ENCODE measurements at places on chromosomes 3 and 15.

- peak; percentile 57 for DNase-seq
Observed at GRCh38 chr15:58469432-58470353, 37.9 kb downstream of the LIPC start.

DNA sequence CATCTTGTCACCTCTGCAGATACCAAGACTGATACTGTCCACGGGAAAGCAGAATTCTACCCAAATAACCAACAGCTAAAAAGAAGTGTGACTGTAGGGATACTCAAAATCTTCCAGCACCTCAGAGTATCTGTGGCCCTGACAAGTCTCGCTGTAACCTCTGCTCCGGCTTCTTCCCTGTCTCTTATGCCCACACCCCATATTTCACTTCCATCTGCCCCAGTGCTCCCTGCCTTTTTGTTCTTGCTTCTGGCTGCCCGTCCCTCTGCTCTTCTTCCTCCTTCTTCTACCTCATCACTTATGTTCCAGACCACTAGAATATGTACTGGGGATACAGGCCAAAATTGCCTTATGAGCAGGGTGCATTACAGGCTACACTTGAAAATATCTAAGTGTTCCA, 45.4 kb downstream of the CRTAP start:
- peak; percentile 25 for DNase-seq

- DNase-seq, result no peak
Observed at GRCh38 chr15:86591994-86592735, 512.5 kb downstream of the AGBL1 start.

DNA sequence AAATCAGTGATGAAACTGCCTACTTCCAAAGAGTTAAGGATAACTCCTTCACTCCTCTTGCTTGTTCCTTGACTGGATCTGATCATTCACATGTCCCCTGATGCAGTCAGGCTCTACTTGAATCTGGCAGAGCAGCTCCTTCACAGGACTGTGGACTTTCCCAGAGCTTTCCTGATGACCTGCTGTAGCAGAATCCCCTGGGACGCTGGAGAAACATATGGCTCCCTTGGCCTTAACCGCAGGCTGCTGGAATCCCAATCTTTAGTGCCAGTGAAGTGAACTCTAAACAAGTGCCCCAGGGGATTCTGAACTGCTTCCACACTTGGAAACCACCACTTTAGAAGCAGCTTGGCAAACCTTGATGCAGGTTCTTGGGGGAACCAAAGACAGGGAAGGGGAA, 217.8 kb downstream of the CHST2 start:
- DNase-seq, result no peak

GRCh38 chr3:123590685-123591450, 6.0 kb upstream of the HACD2 start:
- DNase-seq, result no peak

- DNase-seq, result no peak
Observed at GRCh38 chr3:107596639-107597038, 73.9 kb downstream of the BBX start.

GRCh38 chr3:64828276-64828675, 140.5 kb upstream of the ADAMTS9 start:
- DNase-seq, result no peak

GRCh38 chr15:44075535-44075934, 119.5 kb downstream of the FRMD5 start:
- DNase-seq, result no peak

DNA sequence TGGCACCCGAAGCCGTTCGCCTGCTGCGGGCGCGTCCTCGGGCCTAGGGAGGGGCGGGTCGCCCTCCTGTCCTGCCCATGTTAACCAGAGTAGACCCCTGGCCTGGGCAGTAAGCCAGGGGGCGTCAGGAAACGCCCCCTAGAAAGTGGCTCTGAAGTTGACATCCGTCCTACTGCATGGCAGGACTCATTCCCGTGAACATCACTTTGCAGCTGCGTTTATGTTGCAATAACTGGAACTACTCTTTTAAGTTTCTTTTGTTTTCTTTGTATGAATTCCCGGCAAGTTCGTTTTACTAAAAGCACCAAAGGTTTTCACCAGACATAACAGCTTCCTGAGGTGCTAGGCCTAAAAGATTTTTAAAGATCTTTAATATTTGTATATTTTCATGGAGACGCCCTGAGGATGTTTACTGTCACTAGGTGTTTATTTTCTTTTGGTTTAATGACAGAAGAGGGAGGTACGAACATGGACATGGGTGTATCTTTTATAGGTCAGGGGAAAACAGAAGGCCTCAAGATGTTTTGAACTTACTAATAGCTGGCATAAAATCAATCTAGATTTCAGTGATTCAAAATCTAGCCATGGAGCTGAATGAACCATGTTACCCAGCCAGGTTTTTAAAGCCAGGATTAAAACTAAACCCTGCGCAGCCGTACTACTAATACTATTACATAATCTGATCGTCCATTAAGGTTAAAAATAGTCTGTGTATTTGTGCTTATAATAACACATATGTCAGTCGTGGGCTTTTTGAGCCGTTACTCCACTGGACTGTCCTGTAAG, 1.0 kb downstream of the C15orf61 start:
- peak; percentile 8 for DNase-seq

- DNase-seq, result no peak
Observed at GRCh38 chr3:10194328-10195071, 29.8 kb downstream of the IRAK2 start.

- DNase-seq, result no peak
Observed at GRCh38 chr15:48730506-48730905, 80.4 kb downstream of the CEP152 start.

DNA sequence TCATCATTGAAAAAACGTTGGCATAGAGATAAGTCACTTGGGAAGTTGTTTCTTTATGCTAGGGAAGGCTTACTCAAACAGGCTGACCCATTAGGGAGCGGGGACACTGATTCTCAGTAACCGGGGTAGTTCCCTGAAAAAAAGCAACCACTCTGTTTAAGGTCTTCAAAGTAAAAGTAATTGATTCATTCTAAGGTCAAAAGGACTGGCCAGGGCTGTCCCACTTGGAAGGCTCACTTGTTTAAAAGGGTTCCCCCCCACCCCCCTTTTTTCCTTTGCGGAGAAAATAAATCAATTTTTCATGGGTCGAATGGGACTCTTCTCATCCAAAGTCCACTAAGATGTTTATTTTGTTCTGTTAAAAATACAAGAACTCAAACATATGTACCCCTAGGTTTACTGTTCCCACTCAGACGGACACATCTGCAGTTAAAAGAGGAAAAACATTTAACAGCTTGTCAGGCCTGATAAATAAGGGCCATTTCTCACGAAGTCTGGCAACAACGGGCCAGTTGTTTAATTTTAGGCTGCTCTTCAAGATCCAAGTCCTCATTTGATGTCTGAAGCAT, 53.0 kb downstream of the ARHGEF3 start:
- no peak for DNase-seq

DNA sequence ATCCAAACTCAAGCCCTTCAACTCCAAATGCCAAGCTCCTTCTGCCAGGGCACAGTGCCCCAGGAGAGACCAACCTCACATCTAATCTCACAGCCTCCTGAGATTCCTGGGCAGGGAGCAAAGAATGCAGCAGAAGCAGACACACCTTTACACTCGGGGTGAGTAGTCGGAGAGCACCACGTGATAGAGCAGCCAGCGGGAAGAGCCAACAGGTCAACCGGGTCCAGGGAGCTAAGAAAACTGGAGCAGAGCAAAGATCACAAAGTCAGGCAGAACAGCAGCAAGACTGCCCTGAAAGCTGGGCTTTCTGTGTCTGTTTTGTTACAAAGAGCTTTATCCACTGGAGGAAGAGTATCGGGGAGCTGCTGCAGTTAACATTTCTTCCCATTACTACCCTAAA, 4.2 kb downstream of the B3GALNT1 start:
- no peak for DNase-seq

DNA sequence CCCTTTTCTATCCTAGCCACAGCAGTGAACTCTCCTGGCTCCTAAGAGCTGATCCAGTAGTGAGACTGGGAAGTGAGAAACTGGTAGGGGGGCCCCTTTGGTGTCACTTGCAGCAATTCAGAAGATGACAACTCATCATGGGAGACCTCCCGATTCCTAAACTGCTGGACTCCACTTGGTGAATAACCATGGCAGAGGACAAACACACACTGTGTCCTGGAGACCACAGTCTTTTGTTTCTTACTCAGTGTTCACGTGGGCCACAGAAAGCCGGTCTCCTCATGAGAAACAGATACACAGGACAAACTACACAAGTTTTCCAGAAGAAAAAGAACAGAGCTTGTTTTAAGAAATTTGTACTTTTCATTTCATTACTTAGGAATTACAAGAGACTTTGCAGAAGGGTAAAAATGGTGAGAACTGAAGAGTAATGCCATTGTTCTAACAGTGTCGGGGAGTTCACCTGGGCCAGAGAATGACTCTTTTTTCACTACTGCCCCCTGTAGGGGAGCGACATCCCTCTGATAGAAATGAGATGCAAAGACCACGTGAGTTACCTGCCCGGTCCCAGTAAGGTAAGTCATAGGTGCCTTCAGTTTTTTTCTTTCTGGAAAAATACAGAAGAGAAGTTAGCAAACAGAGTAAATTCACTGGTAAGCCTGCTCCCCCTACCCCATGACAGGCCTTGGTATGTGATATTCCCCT, 38.1 kb downstream of the ST3GAL6 start:
- no peak for DNase-seq

DNA sequence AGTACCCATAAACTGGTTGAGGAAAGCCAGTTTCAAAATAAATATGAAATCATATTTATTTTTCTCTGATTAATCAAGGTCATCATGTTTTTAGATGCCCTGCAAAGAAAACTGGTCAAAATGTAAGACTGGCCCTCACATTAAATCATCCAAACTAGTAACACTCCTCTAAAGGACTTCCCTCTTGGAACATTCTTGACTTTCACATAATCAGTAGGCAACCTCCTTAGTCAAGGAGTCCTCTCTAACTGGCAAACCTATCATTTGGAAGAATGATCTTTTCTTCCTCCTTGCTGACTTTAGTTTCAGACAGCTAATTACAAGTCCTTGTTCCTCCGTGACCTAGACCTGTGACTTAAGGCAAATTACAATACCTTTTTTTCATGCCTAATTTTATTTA, 82.5 kb upstream of the DCBLD2 start:
- DNase-seq, result no peak

- no peak for DNase-seq
Observed at GRCh38 chr3:195059006-195059350, 212.0 kb downstream of the XXYLT1 start.

GRCh38 chr3:194905696-194906095, 220.0 kb downstream of the FAM43A start:
- DNase-seq, result no peak

- no peak for DNase-seq
Observed at GRCh38 chr3:195033531-195034091, 237.3 kb downstream of the XXYLT1 start.

- DNase-seq, result no peak
Observed at GRCh38 chr3:175713268-175713667, 854.1 kb downstream of the NAALADL2 start.

DNA sequence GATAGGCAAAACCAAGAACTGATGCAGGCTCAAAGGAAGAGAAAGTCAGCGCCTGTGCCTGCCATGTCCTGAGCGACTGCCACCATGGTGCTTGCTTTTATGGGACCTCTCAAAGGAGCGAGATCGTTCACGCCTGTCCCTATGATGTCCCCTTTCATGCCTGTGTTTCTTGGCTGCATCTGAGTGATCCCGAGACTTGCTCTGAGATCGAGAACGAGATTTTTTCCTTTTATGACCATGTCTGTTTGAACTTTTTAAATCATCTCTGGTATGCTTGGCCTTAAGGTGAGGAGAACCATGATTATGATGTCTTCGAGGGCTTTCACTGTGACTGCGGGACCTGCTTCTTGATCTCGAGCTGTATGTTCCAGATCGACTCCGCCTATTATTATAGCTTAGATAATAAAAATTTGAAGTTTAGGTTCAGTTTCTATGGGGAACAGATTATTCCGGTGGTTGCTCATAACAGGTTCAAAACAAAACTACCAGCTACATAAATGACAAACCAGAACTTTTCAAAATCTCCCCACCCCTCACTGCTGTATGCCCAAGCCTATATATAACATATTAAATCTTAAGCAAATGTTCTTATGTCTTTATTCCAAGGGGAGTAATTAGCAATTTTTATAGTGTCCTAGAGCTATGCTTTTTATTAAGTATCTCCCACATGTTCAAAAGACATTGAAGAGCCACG, 11.6 kb downstream of the CCNL1 start:
- DNase-seq, result no peak

DNA sequence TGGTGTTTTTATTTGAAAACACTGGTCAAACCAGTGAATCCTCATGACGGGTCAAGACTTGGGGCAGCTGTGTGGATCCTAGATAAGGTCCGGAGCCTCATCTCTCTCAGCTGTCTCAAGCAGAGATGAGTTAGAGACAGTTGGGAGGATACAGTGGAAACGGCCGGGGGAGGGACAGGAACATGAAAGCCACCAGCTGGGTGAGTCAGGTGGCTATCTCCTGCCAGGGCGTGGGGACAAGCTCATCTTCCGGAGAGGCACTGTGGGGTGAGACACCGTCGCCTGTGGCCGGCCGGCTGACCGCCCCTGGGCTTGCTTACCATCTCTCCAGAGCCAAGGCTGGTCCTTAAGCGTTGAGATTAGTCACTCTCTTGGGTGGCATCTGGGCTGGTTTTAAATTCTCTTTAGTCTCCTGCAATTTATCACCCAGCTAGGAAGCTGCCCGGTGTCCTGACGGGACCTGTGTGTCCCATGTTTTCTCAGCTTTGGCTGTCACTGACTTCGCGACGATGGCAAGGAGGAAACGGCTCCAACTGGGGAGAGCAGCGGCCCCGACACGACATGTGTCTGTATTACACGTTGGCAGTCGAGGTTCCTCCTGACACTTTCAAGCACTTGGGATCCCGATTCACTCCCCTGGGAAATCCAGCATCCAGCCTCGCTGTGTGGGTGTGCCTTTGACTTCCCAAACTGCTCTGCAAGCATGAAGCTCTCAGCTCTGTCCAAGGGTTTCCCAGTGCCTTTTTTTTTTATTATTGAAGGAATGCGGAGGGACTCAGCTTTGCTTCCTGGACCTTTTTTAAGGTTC, 7.5 kb downstream of the ST8SIA2 start:
- no peak for DNase-seq

DNA sequence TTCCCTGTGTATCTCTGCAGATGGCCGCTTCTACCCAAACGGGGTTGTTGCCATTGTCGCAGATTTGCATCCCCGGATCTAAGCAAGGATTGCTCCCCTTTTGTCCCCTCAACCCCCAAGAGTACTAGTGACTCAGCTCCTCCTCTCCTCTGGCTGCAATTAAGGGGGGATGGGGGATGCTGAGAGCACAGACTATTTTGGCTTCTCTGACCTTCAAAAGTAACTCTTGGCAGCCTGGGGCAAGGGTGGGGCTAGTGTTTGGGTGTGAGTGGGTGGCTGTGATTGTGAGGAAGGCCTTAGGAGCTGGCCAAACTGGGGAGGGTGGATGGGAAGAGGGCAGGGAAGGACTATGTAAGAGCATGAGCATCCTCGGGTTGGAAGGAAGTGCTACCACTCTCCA, 1.2 kb upstream of the MAP1A start:
- no peak for DNase-seq

- DNase-seq, result peak; percentile 21
Observed at GRCh38 chr3:9130345-9131305, 118.8 kb downstream of the SRGAP3 start.

All from inflammatory macrophage (primary cell).